ENCODE measurements at places on chromosomes 3 and 15. TPM values are rescaled to one million over a fixed set of nuclear protein-coding genes. Genes with fewer than 3 reads are reported as not detected.

GRCh38 chr15:61820951-61821350, 239.3 kb downstream of the VPS13C start:
- DNase-seq = no peak

WNT5A gene
- 18.7 TPM for total RNA-seq

DNA sequence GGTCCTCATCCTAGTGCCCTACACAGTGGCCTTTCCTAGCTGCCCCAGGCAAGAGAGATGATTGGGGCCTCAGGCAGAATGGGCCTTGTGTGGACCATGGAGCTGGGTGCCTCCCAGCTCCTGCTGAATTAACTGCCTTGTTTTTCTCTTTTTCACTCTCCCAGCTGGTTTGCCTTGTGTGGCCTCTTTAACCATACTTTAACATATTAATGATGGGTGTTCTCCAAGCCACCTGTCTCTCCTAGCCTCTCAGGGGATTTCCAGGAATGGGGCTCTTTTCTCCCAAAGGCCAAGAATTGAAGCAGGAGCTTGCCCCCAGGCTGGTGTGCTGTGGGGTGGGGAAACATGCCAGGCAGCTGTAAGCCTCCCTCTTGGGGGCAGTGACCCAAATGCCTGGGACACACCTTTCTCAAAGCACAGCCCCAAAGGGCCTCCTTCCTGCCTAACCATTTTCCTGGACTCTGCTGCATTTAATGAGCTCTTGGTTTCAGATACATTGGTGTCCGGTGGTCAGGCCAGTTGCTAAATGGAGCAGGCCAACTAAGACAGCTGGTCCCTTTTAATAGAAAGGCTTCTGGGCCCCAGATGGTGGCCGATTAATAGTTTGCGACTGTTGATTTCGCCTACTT, 5.6 kb downstream of the ALPK3 start:
- no peak for DNase-seq

CNTN3 gene
- 3.6 TPM for total RNA-seq

DNA sequence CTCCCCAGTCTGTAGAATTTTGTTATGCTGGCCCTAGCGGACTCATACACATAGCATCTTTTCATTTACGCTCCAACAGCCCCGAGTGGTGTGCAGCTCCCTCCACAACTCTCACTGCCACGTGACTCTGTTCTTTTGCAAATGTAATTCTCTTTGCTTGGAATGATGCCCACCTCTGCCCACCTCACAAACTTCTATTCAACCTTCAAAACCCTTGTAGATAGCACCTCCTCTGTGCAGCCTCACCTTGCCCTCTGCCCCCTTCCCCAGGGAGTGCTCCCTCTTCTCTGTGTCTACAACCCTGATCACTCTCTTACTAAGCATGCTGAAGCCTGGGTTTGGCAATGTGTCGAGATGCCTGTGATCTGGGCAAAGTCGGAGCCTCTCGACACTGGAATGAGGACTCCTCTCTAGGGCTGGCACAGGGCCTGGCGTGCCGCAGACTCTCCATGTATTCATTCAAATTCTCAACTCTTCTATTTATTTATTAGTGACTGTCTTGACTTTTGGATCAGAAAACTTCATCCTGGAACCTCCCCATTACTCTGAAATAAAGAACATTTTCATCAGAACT, 73.5 kb downstream of the MGLL start:
- no peak for DNase-seq

DNA sequence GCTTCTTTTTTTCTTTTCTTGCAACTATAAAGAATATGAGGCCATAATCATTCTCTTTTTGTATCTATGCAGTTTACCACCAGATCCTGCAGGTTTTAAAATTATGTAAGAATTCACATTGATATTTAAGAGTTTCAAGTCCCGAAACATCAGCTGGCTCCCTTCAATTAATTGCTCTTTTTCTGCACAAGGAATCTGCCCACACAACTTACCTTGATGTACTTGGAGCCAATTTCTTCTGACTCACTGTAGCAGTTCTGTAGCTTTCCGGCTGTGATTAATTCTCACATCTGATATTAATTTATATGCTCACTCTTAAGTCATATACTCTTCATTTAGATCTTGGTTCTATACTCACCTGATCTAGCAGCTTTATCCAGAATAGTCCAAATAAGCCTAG, 781.8 kb downstream of the CADM2 start:
- no peak for DNase-seq

ANKUB1 gene
- total RNA-seq = not detected

CGNL1 gene
- 18.4 TPM for total RNA-seq

Measured in breast epithelium (tissue), 4 donors.